Activated naive CD4-positive, alpha-beta T cell treated with anti-CD3 and anti-CD28 coated beads for 36 hours (primary cell): ENCODE measurements at places on chromosomes 2 and 18. TPM values are rescaled to one million over a fixed set of nuclear protein-coding genes. Genes with fewer than 3 reads are reported as not detected.

DNA sequence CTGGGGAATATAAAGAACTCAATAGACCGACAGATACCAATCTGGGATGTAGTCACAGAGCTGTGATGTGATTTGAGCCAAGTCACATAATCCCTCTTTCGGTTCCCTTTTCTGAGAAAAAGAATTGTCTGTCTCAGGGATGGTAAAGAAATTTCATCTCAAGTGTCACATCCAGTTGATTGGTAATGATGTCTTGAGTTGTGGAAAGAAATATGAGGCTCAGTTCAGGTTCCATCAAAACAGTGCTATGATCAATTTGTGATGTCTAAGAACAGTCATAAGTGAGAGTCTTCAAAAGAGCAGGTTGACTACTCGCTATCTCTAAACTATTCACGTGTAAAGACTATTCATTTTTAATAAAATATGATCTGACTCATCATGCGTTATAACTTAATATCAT, 223.3 kb downstream of the METTL4 start:
- H3K4me1 ChIP-seq = no peaks in the 10 kb centered on the region
- H3K4me3 ChIP-seq = no peak overlapping the region
- no peak overlapping the region for H3K27ac ChIP-seq
- H3K27me3 ChIP-seq = peaks cover 7% of the 10 kb centered on the region
- no peak for DNase-seq

The TCF23 gene
- total RNA-seq = not detected

The SMARCAL1 gene
- total RNA-seq = 18.2 TPM

GRCh38 chr18:63244607-63245006, 75.0 kb downstream of the BCL2 start:
- H3K36me3 ChIP-seq = peaks cover 44% of the 10 kb centered on the region
- no peaks in the 10 kb centered on the region for H3K27me3 ChIP-seq
- peaks cover 41% of the 10 kb centered on the region for H3K4me1 ChIP-seq
- H3K27ac ChIP-seq = no peak overlapping the region

The RND3 gene
- total RNA-seq = not detected
